ENCODE measurements at places on chromosomes 11 and 22. TPM values are rescaled to one million over a fixed set of nuclear protein-coding genes. Genes with fewer than 3 reads are reported as not detected.

GRCh38 chr11:62888406-62888805 lies 7.7 kb downstream of the SLC3A2 start:
- no peaks in the 10 kb centered on the region for H3K27me3 ChIP-seq
- no peak overlapping the region for H3K4me3 ChIP-seq
- DNase-seq: no peak

DNA sequence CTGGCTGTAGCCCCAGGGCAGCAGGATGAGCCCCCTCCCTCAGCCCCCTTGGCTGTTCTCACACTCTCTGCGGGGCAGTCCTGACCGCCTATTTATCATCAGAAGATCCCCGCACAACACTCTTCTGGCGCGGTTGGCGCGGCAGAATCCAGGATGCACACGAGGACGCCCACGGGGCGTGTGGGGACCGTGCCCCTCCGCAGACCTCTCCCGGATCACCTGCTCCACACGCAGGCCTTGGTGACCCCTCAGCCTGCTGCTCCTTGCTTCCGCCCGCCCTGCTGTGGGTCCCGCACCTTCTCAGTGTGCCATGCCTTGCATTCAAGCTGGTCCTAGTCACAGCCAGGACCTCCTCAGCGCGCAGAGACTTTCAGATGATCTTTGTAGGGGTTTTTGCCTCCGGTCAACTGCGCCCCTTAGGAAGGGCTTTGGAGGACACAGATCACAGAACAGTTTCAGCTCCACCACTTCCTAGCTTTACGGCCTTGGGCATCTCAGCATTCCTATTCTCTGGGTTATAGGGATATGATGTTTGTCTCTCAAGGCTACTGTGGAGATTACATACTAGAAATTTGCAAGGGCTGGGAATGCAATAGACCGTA lies 841 bp upstream of the TUB start:
- no peak for DNase-seq
- H3K27ac ChIP-seq: no peak overlapping the region
- H3K4me1 ChIP-seq: peaks cover 35% of the 10 kb centered on the region
- H3K4me3 ChIP-seq: peak overlapping the region; percentile 69

GRCh38 chr11:8232414-8232813 lies 31.3 kb downstream of the LMO1 start:
- no peaks in the 10 kb centered on the region for H3K4me1 ChIP-seq
- no peaks in the 10 kb centered on the region for H3K27me3 ChIP-seq
- H3K36me3 ChIP-seq: no peaks in the 10 kb centered on the region
- DNase-seq: no peak
- no peak overlapping the region for H3K27ac ChIP-seq

- no peak overlapping the region for H3K4me3 ChIP-seq
- H3K27ac ChIP-seq: no peak overlapping the region
- DNase-seq: no peak
Measured at GRCh38 chr11:95780544-95780943, 9.0 kb downstream of the FAM76B start.

DNA sequence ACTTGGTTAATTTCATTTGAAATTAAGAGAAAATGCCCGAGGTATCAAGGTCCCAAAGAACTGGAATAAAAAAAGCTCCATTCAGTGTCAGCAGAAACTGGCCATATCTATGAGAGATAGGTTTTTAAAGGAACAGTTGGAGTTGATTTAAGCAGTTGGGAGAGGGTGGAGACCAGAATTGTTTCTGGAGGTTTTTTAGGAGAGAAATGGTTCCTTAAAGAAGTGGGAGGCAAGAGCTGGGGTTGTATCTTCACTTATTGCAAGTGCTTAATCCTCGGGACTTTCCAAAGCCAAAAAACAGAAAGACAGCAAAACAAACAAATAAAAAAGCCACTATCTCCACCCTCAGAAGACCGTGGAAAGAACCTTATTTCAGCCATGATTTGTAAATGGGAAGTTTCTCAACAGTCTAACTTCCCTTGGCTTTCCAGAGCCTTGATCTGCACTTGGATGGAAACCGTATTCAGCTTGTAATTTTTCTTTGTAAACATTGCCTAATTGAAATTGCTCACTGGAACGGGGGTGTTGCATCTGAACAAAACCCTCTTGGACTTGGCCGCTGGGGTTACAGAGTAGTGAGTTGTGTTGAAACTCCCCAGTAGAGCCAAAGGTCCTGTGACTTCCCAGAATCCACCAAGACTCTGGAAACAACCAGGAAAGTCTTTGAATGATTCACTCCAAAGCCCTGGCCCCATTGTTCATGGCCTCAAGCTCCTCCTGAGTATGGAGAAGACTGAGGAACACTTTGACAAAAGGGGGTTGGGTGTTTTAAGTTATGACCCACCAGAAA lies 115.6 kb downstream of the SLC1A2 start:
- H3K27me3 ChIP-seq: no peaks in the 10 kb centered on the region
- H3K27ac ChIP-seq: no peak overlapping the region
- no peak overlapping the region for H3K4me3 ChIP-seq

GRCh38 chr11:126575849-126576248 lies 220.4 kb downstream of the ST3GAL4 start:
- no peaks in the 10 kb centered on the region for H3K27me3 ChIP-seq
- H3K27ac ChIP-seq: no peak overlapping the region
- DNase-seq: no peak
- H3K4me3 ChIP-seq: no peak overlapping the region

- peak; percentile 74 for DNase-seq
- peak overlapping the region; percentile 25 for H3K4me3 ChIP-seq
- no peaks in the 10 kb centered on the region for H3K36me3 ChIP-seq
- peaks cover 8% of the 10 kb centered on the region for H3K4me1 ChIP-seq
Measured at GRCh38 chr11:70913715-70914231, 338.6 kb downstream of the SHANK2 start.

GRCh38 chr11:35461917-35462538 lies 42.7 kb upstream of the SLC1A2 start:
- no peak overlapping the region for H3K27ac ChIP-seq
- H3K36me3 ChIP-seq: no peaks in the 10 kb centered on the region
- H3K4me1 ChIP-seq: peaks cover 6% of the 10 kb centered on the region
- H3K4me3 ChIP-seq: no peak overlapping the region

DNA sequence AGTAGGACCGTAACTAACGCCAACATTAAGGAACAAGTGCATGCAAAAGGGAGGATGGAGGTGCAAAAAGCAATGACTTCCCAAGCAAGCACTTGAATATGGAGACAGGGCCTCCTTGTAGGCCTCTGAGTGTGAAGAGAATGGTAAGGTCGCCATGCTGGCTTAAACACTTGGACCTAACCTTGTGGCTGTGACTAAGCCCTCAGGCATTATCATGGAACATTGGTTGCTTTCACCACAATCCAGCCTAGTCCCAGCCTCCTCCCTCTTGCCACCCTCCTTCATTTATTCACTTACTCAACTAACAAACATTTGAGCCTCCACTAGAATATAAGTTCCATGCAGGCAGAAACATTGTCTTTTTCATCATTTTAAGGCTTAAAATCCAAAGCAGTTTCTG lies 11.9 kb upstream of the SYTL2 start:
- no peaks in the 10 kb centered on the region for H3K36me3 ChIP-seq
- DNase-seq: no peak
- H3K27me3 ChIP-seq: no peaks in the 10 kb centered on the region
- no peaks in the 10 kb centered on the region for H3K4me1 ChIP-seq

DNA sequence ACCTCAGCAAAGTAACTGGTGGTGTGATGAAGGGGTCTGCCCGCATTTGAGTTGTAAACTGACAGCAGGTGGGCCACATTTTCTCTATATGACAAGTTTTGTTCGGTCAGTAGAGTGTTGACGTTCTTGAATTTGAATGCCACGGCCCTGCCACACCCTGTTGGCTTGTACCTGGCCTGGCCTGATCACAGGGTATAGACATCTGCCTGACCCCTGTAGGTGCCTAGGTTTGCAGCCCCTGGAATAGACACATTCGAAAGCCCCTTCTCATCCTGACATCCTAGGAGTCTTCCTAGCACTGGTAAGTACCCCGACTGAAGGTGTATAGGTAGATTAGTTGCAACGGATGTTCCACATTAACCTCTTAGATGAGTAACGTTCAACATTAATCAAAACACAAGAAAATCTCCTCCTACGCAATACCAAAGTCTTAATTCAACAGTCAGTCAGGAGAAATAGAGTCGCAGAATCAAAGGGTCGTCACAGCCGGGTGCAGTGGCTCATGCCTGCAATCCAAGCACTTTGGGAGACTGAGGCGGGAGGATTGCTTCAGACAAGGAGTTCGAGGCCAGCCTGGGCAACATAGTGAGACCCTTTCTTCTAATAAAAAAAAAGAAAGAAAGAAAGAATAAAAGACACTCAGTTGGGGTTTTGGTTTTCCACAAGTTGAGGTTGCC lies 43.6 kb upstream of the CD5 start:
- no peak for DNase-seq
- no peak overlapping the region for H3K4me3 ChIP-seq
- no peaks in the 10 kb centered on the region for H3K4me1 ChIP-seq
- no peaks in the 10 kb centered on the region for H3K36me3 ChIP-seq

DNA sequence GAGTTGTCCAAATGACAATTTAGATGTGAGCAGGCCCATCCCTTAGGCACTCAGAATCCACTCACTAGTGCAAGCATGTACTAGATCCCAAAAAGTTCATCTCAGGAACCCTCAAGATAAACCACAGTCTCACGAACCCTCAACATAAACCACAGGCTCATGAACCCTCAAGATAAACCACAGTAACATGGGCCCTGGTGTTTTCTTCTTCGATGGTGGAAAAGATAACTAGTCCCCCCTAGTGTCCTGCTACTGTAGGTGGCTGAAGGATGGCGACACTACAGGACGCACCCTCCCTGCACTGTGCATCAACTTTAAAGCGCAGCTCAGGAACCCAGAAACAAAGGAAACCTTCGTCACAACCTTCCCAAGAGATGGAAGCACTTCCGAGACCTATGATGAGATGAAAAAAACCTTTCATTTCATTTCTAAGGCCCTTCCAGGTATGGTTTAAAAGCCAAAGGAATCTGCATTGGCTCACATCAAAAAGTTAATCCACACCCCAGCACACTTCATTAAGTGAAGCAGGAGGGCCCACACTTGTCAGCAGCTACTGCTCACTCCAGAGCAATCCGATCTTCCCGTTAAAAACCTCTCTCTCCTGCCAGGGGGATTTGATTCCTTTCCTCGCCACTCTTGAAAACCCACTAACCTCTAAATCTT lies 2.4 kb downstream of the LARGE1 start:
- no peak overlapping the region for H3K27ac ChIP-seq
- H3K27me3 ChIP-seq: peaks cover 11% of the 10 kb centered on the region
- H3K36me3 ChIP-seq: no peaks in the 10 kb centered on the region

DNA sequence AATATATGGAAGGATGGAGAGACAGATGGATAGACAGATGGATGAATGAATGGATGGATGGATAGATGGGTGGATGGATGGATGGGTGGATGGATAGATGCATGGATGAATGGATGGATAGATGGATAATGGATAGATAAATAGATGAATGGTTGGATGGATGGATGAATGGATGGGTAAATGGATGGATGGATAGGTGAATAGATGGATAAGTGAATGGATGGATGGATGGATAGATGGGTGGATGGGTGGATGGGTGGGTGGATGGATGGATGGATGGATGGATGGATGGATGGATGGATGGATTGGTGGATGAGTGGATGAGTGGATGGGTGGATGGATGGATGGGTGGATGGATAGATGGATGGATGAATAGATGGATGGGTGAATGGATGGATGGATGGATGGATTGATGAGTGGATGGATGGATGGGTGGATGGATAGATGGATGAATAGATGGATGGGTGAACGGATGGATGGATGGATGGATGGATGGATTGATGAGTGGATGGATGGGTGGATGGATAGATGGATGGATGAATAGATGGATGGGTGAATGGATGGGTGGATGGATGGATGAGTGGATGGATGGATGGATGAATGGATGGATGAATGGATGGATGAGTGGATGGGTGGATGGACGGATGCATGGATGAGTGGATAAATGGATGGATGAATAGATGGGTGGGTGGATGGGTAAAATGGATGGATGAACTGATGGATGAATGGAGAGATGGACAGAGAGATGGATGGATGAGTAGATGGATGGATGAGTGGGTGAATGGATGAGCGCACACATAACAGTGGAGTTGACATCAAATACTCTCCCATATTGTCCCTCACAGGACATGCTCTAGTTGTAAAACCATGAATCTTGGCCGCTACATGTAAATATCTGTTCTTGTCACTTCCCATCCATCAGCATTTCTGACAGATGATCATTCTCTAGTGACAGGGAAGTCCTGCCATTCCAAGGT lies 8.8 kb downstream of the LSP1 start:
- no peak for DNase-seq
- no peaks in the 10 kb centered on the region for H3K4me1 ChIP-seq
- H3K4me3 ChIP-seq: no peak overlapping the region
- no peaks in the 10 kb centered on the region for H3K27me3 ChIP-seq

- H3K4me3 ChIP-seq: no peak overlapping the region
- DNase-seq: no peak
- H3K27ac ChIP-seq: no peak overlapping the region
- H3K4me1 ChIP-seq: no peaks in the 10 kb centered on the region
Measured at GRCh38 chr11:74675761-74676160, 55.5 kb downstream of the CHRDL2 start.

DNA sequence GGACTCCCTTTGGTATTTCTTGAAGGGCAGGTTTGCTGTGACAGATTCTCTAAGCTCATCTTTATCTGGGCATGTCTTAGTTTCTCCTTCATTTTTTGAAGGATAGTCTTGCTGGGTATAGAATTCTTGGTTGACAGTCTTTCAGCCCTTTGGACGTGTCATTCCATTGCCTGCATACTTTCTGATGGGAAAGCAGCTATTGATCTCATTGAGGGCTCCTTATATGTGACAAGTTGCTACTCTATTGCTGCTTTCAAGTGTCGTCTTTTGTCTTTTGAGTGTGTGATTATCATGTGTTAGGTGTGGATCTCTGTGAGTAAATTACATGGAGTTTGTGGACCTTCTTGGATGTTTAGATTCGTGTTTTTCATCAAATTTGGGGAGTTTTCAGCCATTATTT lies 21.9 kb downstream of the IGHMBP2 start:
- H3K27ac ChIP-seq: no peak overlapping the region
- peaks cover 29% of the 10 kb centered on the region for H3K36me3 ChIP-seq
- no peaks in the 10 kb centered on the region for H3K4me1 ChIP-seq
- H3K4me3 ChIP-seq: no peak overlapping the region
- no peaks in the 10 kb centered on the region for H3K27me3 ChIP-seq

- peak overlapping the region; percentile 83 for H3K27ac ChIP-seq
- H3K36me3 ChIP-seq: no peaks in the 10 kb centered on the region
- H3K4me3 ChIP-seq: peak overlapping the region; percentile 97
- DNase-seq: peak; percentile 49
Measured at GRCh38 chr11:117232911-117233409, 489 bp downstream of the RNF214 start.

- H3K36me3 ChIP-seq: no peaks in the 10 kb centered on the region
- DNase-seq: no peak
- H3K27me3 ChIP-seq: no peaks in the 10 kb centered on the region
- H3K4me1 ChIP-seq: no peaks in the 10 kb centered on the region
Measured at GRCh38 chr22:28397306-28397705, 282.3 kb downstream of the TTC28 start.

GRCh38 chr11:116901964-116902688 lies 64.7 kb upstream of the APOA1 start:
- no peak for DNase-seq
- no peaks in the 10 kb centered on the region for H3K36me3 ChIP-seq
- H3K4me3 ChIP-seq: no peak overlapping the region
- H3K4me1 ChIP-seq: no peaks in the 10 kb centered on the region

Gene MRPL40
- 15.2 TPM for total RNA-seq

Gene OTOG
- 0.78 TPM for total RNA-seq

Gene ANO1
- total RNA-seq: 3.9 TPM

Gene PANX3
- not detected for total RNA-seq

Gene JHY
- 0.94 TPM for total RNA-seq

Gene SORL1
- total RNA-seq: 78.3 TPM

Gene KCNA4
- not detected for total RNA-seq

Gene DHCR7
- total RNA-seq: 166 TPM

Gene RGL4
- not detected for total RNA-seq

Gene PLET1
- total RNA-seq: not detected

Gene CALCA
- total RNA-seq: 1.9 TPM

Gene C1QTNF4
- 6.6 TPM for total RNA-seq

Gene PLEKHB1
- 10.3 TPM for total RNA-seq

Data from GM23338 (cell line).